ENCODE measurements at places on chromosomes 7 and 10. TPM values are rescaled to one million over a fixed set of nuclear protein-coding genes. Genes with fewer than 3 reads are reported as not detected.

DNA sequence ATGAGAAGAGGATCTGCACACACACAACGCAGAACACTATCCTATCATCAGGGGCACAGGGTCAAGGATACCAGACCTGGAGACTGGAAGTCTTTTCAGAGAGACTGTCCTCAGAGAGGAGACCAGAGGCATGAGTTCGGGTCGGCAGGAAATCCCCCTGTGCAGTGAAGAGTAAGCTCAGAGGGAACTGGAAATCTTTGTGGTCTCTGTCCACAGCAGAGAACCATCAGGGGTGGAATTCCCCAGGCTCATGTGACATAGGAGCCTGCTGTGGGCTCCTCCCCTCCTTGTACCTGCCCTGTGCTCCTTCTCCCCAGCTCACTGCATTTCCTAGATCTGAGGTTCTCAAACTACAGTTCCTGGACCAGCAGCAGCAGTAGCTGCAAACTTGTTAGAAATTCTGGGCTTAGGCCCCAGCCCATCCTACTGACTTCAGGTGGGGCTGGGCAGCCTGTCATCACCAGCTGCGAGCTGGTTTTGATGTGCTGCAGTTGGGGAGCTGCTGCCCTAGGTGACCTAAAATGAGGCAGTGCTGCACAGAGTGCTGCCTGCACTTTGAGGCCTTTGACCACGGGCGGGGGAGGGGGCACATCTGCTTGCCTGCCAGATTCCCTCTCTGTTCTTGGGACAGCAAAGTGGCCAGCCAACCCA lies 2.4 kb downstream of the ZMIZ2 start:
- no peak for DNase-seq

- DNase-seq, result no peak
Observed at GRCh38 chr7:55557666-55558188, 14.6 kb downstream of the VOPP1 start.

SLC13A1 gene
- total RNA-seq, result not detected

MMP21 gene
- not detected for total RNA-seq

NSMCE4A gene
- total RNA-seq, result 88.1 TPM

All from HT-29 (cell line).